ENCODE measurements at places on chromosomes 5 and 9.

- DNase-seq, result no peak
These were observed 370 bp upstream of the CDH6 start for GRCh38 chr5:31193116-31193515.

DNA sequence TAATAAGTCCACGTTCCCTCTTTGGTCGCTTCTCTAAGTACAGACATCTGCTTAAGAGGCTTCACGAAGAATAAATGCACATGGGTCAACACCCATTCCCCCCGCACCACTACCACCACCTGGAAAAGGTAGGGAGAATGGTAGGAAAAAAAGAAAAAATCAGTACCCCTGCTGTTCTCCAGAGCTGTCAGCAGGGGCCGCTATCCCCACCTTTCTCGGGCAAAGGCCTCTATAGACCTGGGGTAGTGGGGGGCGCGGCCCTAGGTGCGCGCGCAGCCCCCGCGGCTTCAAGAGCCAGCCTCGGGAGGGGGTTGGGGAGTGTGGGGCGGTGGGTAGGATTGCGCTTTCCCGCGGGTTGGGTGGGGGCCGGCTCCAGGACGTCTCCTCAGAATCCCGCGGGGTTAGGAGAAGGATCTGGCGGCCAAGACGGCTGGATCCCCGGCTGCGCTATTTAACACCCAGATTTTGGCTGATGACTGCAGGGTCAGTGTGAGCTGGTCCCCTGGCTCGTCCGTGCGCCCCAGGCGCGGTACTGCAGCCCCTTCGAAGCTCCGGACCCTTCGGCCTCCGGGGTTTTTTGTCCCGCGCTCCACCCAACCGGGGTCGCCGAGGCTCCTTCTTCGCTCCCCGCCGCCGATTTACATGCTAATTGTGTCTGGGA lies 1.6 kb upstream of the SEMA6A start:
- DNase-seq, result no peak

DNA sequence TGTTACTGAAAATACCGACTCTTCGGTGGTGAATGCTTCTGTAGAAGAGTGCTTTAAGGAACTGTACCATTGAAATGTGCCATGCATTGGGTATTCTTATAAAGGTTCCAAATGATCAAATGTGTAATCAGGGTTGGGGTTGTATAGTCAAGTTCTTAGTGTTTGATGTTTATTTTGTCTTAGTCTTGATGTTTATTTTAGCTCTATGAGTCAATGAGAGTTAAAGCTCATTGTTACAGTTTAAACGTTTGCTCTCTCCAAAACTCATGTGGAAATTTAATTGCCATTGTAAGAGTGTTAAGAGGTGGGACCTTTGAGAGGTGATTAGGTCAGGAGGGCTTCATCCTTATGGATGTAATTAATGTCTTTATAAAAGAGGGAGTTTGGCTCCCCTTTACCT lies 153.0 kb downstream of the FER start:
- no peak for DNase-seq

- no peak for DNase-seq
These were observed 5.6 kb downstream of the FER start for GRCh38 chr5:108753331-108753730.

GRCh38 chr5:174877987-174878386 lies 153.6 kb downstream of the MSX2 start:
- no peak for DNase-seq

DNA sequence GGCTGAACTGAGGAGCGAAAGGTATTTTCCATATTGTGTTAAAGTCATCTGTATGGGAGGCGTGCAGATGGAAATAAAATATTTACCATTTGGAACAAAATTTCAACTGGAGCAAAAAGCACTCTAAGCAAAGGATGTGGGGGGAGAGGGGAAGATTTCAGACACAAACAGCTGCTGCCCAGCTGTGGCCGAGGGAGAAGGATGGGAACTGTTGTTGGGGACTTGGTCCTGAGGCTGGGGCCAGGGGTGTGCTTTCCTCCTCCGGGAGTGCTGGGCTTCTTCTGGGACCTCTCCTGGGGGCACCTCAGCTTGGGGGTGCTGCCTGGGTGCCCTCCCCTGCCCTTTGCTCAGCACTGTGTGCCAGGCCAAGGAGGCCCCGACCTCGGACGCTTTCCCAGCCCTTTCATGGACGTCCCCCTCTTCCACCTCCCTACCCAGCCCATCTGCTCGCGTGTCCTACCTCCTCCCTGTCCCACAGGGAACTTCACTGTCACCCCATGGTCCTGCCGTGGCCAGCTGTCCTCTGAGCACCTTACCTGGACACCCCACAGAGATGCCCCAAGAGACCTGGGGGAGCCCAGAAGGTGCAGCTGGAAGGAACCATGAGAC lies 101.9 kb upstream of the COL5A1 start:
- no peak for DNase-seq

DNA sequence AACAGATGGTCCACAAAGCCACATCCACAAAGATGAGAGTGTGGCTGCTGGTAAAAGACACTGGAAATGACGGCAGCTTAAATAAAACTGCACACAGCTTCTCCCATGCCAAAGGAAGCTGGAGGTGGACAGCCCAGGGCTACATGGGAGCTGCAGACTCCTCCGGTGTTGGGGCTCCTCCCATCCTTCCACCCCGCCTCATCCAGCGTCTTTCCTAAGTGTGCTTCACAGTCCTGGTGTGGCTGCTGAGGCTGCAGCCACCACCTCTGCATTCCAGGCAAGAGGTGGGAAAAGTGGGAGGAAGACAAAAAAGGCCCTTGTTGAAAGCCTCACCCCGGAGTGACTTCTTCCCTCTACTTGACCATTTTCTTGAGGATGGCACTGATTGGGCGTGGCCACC lies 37.0 kb upstream of the IRX4 start:
- DNase-seq, result no peak

DNA sequence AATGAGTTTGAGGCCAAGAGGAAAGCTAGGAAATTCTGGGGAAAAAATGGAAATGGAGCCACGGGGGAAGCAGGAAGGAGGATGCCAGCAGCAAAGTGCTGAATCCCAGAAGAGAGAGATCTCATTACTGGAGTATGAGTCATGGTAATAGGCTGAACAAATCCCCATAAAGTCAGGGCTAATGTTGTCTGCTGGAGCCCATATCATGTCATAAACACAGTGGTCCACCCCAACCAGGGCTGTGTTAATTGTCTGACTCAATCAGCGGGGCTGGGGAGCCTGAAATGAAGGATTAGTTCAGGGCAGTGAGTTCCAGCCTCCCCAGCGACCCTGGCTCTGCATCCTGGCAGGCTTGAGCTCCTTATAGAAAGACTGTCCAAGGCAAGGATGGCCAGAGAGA lies 68.8 kb downstream of the TLR4 start:
- DNase-seq, result no peak

DNA sequence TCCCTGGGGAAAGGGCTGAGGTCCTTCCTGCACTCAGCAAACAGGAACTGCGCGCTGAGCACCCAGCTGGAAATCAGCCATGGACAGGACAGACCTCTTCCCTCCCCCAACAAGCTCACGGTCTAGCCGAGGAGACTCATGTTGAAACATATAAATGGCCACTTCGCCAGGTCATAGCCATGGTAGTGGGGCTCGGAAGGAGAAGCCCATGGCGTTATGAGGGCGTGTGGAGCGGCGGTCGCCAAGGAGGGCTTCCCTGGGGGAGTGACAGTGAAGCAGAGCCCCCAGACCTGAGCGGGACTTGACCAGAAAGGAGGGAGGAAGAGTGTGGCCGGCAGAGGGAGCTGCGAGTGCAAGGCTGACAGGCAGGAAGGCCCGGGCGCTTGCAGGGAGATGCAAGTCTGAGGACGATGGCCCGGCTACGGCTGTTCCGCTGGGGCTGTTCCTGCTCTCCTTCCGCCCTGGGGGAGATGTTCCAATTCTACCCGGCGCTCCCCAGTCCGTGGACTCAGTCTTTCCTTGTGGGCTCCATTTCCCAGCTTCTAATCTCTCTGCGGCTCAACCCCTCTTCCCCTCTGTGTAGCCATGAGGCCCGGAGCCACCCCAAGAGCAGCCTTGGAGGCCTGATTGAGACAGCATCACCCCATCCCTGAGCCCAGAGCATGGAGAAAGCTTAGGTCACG lies 43.9 kb upstream of the PRRC2B start:
- peak; percentile 97 for DNase-seq

- no peak for DNase-seq
These were observed 213.3 kb downstream of the PCSK1 start for GRCh38 chr5:96219580-96220281.

DNA sequence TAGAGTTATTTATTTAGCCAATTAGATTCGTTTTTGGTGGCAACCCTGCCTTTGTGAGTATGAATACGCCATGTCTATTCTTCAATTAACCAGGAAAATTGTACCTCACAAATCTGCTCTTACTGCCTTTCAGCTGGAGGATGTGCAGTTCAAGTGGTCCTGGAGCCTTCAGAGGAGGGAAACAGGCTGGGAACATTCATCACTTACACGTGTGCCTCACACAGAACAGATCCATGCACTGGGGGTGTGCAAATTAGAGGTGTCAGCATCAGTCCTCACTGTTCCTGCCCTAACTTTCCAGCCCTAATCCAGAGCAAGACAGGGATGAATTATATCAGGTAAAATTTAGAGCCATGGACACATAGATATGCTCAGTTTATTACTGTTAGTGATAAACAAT lies 65.4 kb downstream of the SEMA5A start:
- DNase-seq, result no peak

GRCh38 chr9:69122549-69123141 lies 51.4 kb upstream of the TJP2 start:
- no peak for DNase-seq

- peak; percentile 46 for DNase-seq
These were observed 178.4 kb downstream of the MACROH2A1 start for GRCh38 chr5:135220394-135221186.

- DNase-seq, result no peak
These were observed 9.2 kb upstream of the SARDH start for GRCh38 chr9:133747309-133747708.

GRCh38 chr5:10106806-10107205 lies 142.9 kb downstream of the ATPSCKMT start:
- DNase-seq, result no peak

GRCh38 chr9:134548185-134548584 lies 93.4 kb upstream of the COL5A1 start:
- DNase-seq, result peak; percentile 58

GRCh38 chr5:14410394-14411201 lies 171.0 kb upstream of the OTULINL start:
- no peak for DNase-seq

DNA sequence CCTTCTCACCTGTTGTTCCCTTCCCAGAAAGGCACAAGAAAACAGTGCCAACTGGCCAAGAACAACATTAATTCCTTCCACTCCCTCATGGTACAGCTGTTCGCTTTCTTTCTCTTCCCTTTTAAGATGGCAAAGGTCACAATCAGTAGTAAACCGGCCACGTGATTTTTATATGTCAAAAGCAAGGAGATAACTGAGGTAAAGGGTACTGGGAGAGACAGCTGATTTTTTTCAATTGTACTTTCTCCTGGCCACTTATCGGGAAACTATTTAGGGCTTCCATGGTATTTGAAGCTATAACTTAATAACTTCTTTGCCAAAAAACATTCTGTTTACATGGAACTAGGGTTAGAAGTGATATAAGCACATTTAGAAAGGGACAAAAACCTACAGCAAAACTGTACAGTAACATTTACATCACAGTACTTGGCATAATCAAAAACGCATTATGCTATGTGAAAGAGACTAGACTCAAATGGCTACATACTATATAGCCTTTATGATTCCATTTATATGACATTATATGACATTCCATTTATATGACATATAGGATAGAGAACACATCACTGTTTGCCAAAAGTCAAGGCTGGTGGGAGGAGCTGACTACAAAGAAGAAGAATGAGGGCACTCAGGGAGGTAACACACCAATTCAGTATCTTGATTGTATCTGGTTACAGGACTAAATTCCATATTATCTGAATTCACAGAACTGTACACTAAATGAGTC lies 24.8 kb downstream of the PLPP1 start:
- no peak for DNase-seq

- no peak for DNase-seq
These were observed 602.6 kb downstream of the SEMA5A start for GRCh38 chr5:8943301-8943700.

- DNase-seq, result no peak
These were observed 124.1 kb upstream of the KCNN2 start for GRCh38 chr5:114237766-114238165.

DNA sequence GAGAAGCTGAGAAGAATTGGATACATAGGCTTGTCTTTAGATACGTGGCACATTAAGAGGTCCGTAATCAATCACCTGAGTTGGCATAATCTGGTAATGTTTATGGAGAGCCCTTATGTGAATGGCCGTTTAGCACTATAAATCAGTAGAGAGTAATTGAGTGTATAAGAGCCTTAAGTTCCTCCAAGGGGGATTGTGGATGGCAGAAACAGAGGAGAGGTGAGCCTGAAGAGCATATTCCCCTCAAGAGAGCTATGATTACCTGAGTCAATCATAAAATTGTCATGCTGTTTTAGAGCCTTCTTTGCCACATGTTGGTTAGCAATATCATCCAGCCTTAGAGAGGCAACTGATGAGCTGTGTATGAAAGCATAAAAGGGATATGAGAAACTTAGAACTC lies 58.8 kb downstream of the FOCAD start:
- no peak for DNase-seq

DNA sequence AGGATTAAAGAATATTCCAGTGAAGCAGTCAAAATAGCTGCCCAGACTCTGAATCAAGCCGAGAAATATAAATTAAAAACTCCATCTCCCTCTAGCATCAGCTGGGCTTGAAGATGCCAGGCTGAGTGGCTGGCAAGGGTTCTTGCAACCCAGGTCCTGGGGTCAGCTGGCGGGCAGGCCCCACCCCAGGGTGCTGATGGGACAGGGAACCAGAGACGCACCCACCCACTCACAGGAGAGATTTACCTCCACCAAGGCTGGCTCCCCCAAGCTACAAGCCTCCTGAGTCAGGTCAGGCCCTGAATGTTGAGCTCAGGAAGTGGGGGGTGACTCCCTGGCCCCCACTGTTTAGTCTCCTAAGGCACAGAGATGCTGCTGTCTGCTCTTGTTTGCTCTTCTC lies 83.9 kb upstream of the HSPA9 start:
- DNase-seq, result peak; percentile 37

DNA sequence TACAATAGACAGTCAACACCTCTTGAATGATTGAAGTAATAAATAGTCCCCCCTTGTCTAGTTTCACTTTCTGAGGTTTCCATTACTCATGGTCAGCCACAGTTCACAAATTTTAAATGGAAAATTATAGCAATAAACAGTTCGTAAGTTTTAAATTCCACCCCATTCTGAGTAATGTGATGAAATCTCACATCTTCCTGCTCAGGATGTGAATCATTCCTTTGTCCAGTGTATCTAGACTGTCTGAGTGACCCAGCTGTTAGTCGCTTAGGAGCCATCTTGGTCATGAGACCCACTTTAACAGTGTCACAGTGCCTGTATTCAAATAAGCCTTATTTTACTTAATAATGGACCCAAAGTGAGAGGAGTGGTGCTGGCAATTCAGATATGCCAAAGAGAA lies 311.6 kb upstream of the PRR16 start:
- no peak for DNase-seq

DNA sequence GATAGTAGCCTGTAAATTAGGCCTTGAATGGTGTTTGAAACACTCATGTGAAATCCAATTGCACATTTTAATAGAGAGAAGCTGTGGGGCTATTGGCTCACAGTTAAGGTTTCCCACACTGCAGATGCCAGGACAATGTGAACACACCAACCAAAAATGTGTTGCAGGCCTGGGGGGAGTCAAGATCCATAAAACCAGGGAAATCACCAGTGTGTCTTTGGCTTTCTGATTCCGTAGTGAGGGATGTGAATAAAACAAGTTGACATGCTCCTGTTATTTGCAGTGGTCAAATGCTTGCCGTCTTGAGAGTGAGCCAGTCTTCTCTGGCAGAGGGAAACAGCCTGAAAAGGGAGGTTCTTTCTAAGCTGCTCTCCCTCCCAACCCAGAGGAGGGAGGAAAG lies 79.0 kb downstream of the ZNF462 start:
- no peak for DNase-seq

GRCh38 chr9:17962747-17963146 lies 383.9 kb downstream of the SH3GL2 start:
- no peak for DNase-seq

Measured in posterior vena cava (tissue), 2 donors.